ENCODE measurements at places on chromosomes 5 and 9.

- DNase-seq = no peak
These were observed 73.2 kb downstream of the ACER2 start for GRCh38 chr9:19481971-19482404.

DNA sequence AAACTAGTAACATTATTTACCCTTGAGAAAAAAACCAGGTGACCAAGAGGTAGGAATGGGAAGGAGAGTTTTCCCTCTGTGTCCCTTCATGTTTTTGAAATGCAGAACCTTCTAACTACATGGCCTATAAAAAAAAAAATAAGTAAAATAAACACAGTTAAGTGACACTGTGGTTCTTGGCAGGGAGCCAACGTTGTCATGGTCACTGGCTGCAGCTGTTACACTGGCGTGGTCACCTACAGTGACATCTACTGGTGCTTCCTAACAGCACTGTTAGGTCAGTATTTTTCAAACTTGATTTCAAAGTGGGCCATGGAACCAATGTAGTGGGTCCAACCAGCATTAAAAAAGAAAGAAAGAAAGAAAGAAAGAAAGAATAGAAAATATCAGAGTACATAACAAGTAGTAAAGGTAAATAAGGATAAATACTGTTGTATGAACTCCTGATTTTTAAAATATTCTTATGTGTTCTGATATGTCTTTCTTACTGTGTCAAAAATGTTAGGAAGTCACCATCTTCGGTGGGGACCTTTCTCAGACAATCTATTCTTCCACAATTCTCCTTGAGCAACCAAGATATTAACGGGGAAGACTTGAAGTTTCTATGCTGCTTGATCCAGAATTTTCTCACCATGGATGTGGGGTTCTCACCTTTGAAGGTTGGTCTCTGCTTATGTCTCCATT lies 59.1 kb upstream of the PJA2 start:
- DNase-seq = peak; percentile 56

GRCh38 chr9:134364391-134365114 lies 38.3 kb downstream of the RXRA start:
- DNase-seq = no peak

- DNase-seq = no peak
These were observed 138.1 kb downstream of the TSSK1B start for GRCh38 chr5:113296676-113297075.
